ENCODE measurements at places on chromosomes 2 and 18.

DNA sequence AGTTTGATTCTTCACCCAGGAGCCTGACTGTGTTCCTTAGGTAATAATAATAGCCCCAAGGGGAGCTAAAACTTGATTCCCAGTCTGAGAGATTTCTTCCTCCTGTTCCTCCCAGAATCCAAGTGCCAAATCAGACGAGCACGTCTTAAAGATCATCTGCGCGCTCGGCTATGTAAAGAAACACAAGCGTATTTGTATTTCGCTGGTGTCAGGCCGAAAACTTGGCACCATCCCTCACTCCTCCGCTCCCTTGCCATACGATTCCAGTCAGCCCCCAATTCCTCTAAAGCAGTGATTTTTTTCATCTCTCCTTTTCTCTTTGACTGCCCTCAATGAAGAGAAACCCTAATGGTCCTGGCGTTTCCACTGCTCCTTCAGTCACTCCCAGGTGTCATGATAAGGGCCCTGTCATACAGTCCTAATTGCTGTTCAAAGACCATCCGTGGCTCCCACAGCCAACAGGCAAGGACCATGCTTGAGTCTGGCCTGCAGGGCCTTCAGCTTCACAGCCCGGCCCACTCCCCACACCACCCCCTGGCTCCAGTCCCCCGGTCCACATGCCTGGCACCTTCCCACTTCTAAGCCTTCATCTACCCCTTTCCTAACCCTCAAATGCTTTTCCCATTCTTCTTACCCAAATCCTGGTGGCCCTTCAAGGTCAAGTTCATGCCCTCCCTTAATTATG, 130.8 kb upstream of the ID2 start:
- no peak for DNase-seq

DNA sequence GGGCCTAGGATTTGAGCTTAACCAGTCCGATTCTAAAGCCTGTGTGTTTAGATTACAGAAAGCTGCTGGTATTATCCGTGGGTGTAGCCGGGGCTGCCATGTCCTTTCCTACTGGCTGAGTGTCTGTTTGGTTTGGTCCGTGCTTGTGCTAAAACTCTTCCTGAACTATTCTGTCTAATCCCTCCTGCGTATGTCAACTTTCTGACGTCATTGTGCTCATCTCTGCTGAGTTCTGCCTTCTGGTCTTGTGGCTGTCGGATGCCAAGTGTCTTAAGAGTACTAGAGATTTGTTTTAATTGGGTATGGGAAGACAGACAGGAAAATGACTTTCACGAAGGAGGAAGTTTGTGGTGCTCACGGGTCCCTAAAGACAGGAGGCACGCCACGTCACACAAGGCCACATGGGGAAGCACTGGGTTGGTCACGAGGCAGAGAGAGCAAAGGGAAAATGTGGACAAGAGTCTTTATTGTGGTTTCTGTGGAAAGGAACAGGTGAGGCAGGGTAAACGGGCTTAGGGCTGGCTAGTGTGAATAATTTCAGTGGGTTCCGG, 31.8 kb upstream of the NTSR2 start:
- DNase-seq = no peak

DNA sequence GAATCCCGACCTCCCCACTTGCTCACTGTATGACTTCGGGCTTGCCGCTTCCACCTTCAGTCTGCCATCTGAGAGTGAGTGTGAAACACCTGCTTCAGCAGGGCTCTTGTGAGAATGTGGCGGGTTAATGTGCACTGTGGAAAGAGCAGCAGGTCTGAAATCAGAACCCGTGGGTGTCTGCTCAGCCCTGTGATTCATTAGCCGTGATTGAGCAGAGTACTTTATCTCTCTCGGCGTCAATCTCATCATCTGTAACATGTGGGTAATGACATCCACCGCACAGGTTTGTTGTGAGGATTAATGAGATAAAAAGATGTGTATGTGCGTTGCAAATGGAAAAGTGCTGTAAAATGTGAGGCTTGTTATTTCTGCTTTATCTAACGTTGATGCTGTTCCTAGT, 128.6 kb downstream of the LRATD1 start:
- DNase-seq = no peak

DNA sequence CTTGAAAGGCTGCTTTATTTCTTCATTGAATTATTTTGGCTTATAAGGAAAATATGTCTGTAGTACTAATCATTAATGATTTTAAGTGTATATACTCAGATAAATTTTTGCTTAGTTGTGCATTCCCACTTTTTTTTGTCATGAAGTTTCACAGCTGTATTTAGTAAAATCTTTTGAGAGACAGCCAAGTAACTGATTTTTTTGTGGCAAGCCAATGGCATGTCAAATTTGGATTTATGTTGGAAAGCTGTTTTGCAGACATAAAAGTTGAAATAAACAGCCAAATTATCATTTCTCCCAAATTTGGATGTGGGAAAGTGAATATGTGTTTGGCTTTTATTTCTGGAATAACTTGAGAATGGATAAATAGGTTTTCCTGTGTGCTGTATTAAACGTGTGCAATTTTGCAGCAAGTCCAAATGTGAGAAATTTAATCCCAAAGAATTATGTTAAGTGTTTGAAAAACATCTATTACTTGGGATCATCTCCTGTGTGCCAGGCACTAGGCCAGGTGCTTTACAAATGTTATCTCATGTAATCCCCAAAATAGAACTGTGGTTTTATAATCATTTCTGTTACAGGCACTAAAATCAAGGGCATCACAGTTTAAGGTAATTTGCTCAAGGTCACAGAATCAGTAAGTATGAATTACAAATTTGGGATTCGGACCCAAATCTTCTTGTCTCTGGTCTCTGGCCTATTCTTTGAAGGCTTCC, 160.4 kb downstream of the PTPRM start:
- no peak for DNase-seq

DNA sequence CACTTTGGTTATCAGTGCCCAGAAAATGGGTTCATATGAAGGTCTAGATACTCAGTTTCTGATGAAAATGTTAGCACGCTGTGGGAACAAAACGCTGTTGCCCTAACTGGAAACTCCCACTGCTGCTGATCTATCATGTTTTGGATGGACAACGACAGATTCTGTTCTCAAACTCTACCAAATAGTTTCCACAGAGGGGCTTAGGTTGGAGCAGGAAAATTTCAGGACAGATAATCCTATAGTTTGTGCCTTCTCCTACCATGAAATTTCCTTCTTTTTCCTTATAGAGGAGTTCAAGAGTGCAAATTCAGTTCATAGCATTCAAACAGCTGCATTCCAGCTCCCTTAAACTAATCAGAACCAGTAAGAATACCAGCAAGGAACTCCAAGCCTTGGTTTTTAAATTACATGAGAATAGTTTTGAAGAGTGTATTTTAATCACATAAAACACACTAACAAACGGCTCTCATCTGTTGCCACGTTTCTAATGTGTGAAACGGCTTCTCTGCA, 58.7 kb upstream of the RALBP1 start:
- no peak for DNase-seq

GRCh38 chr18:1018181-1018681, 113.6 kb downstream of the ADCYAP1 start:
- DNase-seq = peak; percentile 51

DNA sequence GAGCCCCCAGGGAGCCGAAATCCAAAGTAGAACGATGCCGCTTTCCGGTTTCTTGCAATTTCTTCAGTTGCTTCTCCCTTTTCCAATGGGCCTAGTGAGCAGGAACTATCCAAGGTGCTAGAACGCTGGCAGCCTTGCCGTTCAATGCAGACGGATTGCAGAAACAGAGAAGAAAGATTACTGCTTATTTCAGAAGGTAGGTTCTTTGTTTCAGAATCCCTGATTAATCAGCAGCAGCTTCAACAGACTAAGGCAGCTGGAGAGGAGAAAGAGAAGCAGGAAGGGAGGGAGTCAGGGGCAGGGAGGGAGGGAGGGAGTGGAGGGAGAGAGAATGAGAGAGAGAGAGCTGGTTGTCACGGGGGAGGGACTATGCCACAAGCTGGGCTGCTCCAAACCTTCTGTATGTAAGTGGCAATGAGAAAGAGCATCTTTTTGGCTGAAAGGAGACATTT, 576 bp downstream of the NYAP2 start:
- peak; percentile 87 for DNase-seq

GRCh38 chr2:134846213-134846612, 7.8 kb downstream of the ACMSD start:
- no peak for DNase-seq

- DNase-seq = peak; percentile 39
Measured at GRCh38 chr2:242046206-242046826, 176.8 kb downstream of the RTP5 start.

DNA sequence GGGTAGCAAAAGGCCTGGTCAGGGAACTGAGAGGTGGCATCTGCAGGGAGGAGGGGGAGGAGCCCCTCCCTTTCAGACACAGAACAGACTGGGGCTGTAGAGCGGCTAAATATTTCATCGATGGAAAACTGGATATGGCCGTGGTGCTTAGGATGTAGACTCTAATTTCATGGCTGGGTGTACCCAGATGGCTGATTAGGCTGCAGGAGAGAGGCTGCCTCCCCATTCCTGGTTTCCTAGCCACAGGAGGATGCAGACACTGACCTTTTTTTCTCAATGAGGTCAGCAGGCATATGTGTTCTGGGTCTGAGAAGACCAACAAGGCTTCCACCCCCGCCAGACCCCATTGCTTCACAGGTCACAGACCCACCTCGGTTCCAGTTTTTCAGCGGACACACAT, 79.3 kb upstream of the STPG4 start:
- DNase-seq = no peak

DNA sequence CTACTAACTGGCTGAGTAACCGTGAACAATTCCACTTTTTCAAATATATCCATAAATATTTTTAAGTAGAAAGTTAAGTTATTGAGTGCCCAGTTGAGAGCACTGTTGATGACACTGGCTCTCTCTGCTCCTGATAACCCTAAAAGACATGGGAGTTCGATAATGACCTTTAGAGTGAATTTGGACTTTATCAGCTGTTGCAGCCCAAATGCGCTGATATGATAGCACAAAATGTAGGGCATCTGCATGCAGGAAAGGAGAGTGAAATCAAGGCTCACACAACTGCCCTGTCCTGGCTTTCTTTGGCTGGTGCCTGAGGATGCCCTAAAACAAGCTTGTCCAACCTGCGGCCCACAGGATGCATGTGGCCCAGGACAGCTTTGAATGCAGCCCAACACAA, 60.0 kb upstream of the ALK start:
- DNase-seq = no peak

DNA sequence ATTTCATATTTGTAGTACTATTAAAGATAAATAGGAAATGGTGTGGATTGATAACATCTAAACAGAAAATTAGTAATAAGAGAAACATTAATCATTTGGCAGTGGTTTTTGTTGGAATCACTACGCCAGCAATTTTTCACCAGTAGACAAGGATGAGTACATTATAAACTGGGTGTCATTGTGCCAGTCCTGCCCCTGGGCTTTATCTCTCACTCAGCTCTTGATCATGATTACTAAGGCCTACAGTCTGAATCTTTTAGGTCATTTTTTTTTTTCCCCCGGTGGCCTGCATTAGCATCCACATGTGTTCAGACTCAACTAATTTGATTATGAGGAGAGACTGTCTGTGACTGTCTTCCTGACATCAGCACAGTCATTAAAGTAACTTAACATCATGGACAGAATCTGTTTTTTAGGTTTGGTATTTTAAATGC, 16.2 kb downstream of the GULP1 start:
- DNase-seq = no peak

DNA sequence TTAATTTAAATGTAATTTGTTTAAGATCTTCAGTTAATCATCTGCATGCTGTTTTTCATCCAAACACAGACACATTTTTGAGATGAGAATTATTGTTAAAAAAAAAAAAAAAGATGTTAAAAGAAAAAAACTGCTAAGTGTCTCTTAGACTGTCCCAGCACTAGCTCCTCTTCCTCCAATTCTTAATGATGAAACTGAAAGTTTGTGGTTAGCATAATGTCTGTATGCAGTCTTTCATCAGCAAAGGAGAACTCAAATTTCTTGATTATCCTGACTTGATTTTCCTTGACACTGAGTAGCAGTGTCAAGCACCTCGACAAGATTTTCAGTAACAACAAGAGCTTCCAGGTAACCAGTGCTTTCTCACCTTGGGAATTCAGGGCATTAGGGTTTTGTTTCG, 274.4 kb downstream of the LRRTM1 start:
- DNase-seq = no peak

DNA sequence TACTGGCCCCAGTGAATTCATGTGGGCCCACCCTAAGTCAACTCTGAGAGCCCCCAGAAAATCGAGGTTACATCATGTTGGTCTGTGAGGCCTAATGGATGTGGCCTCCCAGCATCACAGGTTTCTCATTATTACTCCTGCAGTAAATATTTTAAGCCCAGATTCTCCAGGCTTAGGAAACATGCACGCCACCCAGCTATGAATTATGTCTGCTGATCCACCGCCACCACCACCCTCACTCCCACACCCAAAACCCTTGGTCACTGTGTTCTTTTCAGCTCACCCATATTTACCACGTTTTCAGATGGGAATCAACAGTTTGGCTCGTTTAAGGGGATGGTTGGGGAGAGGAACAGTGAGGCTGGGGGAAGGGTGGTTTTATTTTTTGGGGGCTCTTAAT, 128.6 kb downstream of the NCK2 start:
- DNase-seq = no peak

GRCh38 chr18:48866028-48866733, 84.6 kb downstream of the SMAD7 start:
- peak; percentile 78 for DNase-seq

- no peak for DNase-seq
Measured at GRCh38 chr2:132640116-132640515, 29.9 kb downstream of the LYPD1 start.

GRCh38 chr2:69291004-69291650, 95.9 kb downstream of the GFPT1 start:
- peak; percentile 79 for DNase-seq

GRCh38 chr2:57444752-57445430, 601.7 kb upstream of the VRK2 start:
- no peak for DNase-seq

DNA sequence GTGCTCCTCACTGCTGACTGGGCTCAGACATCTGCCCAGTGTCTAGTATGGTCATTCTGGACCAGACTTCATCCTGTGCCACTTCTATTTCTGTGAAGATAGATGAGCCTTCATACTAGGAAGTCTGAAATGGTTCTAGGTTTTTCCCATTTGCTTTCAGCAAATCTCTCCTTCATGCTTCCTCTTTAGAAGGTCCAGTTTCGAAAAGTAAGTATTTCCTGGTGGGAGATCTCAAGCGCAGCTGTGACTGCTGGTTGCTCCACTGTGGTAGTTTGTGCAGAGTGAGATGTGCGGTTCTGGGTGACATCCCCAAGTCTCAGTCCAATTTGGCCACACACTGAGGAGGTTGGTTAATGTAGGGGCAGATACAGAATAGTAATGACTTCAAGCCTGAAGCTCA, 14.4 kb downstream of the IL36B start:
- no peak for DNase-seq
